ENCODE measurements at places on chromosomes 5 and 9.

DNA sequence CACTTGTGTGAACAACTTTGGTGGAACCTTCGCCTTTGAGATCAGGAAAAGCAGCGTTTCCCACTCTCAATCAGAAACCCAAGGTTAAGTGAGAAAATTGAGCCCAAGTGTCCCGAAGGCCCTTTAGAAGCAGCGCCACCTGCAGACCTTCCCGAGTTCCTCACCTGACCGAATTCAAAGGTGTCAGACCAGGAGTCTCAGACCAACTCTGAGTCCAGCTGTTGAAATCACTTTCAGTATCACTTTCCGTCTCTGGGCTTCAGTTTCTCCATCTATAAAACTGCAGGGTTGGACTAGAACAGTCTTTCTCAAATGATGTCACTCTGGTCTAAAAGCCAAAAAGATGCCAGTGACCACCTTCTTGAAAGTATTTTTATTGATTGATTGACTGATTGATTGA lies 31.7 kb upstream of the GRHPR start:
- no peak for DNase-seq

DNA sequence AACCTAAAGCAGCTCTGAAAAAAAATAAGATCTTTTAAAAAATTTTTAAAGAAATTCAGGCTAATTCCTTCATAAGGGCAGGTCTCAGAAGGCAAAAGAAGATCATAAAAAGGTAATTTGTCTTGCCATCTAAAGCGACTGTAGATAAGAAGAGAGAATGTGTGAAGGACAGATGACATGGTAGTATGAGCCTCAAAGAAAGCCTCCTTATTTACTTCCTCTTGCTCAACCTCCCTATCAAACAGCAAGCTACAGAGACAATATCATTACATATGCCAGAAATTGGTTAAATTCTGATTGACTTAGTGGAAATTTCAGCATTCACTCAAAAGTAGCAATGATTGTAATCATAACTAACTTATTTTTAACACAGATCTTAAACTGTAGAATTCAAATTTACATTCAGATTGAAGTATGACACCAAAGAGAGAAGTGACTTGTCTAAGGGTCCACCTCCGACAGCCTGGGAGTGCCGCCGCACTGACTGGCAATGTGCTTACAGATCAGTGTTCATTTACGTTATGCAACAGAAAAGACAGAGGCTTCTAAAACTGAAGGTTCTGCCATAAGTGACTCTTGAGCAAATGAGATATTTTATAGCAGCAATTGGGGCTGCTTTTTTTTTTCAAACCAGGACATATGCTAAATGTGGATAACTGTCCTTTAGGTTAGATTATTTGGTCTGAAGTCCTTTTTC lies 132.0 kb downstream of the CEMIP2 start:
- DNase-seq = no peak

DNA sequence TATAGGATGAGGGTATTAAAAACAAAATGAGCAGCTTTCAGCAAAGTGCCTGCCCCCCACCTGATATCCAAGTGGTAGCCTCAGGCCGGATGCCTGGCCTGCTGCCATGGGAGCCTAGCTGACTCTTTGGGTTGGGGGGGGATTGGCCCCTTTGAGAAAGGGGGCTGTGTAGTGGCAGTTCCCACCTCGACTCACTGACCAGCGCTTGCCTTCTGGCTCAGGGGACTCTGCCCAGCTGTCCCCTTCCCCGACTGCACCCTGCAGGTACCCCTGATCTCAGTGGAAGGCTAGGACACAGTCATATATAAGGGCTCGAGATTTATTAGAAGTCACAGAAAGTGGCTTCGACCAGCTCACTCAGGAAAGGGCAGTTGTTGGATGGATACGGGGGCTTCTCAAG lies 1.5 kb upstream of the NEUROG1 start:
- no peak for DNase-seq

- DNase-seq = no peak
Observed at GRCh38 chr9:138052322-138052615, 174.7 kb downstream of the CACNA1B start.

DNA sequence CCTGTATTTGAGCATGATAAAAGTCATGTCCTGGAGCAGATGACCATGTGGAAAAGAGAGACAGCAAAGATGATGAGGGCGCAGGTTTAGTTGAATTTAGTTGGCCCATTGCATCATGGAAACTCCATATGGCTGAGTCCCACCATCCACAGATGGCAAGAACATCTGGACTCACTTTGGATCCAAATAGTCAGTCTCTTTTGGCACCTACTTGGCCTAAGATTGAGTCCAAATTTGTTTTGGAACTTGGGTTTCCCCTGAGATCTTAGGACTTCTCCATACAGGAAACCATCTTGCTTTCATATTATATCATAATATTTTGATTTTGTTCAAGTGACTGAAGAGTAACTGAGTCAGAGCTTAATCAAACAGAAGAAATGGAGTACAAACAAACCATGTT lies 217.5 kb downstream of the DRD1 start:
- no peak for DNase-seq

DNA sequence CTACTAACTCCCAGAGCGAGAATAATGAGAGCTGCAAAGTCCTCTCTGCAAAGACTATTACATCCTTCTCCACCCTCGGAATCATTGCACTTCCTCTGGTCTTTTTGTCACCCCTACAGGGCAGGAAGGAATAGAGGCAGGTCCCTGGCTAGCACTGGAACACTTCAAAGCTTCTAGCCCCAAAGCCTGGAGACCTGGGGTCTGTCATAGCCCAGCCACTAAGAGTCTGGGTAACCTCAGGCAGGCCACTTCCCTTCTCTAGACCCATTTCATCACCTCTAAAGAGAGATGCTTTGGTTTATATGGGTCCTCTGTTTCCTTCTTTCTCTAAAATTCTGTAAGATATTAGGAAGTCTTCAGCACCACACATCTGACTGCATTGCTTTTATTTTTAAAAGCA lies 6.7 kb downstream of the ADRB2 start:
- no peak for DNase-seq

DNA sequence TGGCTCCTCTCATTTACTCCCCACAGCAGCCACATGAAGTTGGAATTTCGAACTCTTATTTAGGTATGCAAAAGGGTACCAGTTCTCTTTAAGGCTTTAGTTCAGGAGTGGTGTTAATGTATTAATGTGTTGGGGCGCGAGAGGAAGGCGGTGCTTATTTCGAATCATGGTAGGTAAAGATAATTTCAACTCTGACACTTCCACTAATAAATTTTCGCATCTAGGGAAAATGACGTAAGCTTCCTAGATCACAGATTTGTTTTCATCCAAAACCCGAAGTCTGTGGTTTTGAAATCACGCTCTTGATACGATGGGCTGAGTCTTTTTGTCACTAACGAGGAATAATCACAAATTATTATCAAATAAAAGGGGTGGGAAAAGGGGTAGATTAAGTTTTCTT lies 681 bp downstream of the PPWD1 start:
- no peak for DNase-seq

GRCh38 chr9:68925175-68925574 lies 88.7 kb downstream of the PRKACG start:
- DNase-seq = no peak

DNA sequence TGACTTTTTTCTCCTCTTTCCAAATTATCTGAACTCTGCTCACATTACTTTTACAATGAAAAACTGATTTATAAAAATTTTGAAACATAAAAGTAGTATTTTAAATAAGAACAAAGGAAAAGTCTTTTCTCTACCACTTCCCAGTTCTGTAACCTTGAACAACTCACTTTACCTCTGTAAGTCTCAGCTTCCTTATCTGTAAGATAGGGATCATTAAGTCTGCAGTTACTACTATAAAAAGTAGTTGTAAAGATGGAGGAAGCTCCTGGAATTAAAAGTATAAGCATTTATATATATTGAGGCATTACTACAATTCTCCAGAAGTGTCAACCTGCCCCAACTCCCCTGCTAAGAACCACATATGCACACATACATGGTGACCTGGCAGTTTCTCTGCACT lies 88.0 kb downstream of the TTC39B start:
- DNase-seq = no peak

GRCh38 chr5:38725371-38725865 lies 120.4 kb upstream of the OSMR start:
- DNase-seq = no peak

- DNase-seq = no peak
Observed at GRCh38 chr5:135360278-135361274, 38.5 kb downstream of the MACROH2A1 start.

- no peak for DNase-seq
Observed at GRCh38 chr5:17183831-17184230, 33.6 kb upstream of the BASP1 start.
